Left hindlimb (tissue), 1 donor: ENCODE measurements at places on chromosomes 1 and 21.
A peak's percentile ranks its signal among the peaks of the same experiment; 100 is the strongest.

GRCh38 chr1:155182052-155182550 is 8.5 kb downstream of the TRIM46 start:
- DNase-seq, result no peak

- no peak for DNase-seq
These were observed 41.0 kb upstream of the GREM2 start for GRCh38 chr1:240652961-240653409.

GRCh38 chr1:41260768-41261167 is 18.7 kb upstream of the SCMH1 start:
- no peak for DNase-seq

GRCh38 chr1:24555591-24556413 is at the start of gene NCMAP:
NCMAP (plus strand) TSS chr1:24556087; CDS start chr1:24595431, 39,344 bp downstream.
- DNase-seq, result no peak

DNA sequence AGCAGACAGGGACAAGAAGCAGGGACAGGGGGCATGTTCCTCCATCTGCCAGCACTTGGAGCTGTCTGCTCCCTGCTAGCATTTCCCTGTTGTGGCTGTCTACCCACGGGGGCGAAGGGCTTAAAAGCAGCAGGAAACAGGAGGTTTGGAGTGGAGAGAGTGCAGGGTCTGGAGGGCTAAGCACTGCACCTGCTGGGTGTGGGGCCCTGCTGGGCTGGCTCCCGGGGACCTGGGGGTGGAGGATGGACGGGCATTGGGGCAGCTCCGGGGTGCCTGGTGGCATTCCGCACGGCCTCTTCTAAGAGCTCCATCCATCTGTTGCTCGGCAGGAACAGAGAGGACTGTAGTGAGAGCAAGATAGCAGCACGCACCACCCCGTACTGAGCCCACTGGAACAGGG is 21.2 kb downstream of the LRRC71 start:
- no peak for DNase-seq

GRCh38 chr1:73821520-73821919 is 376.5 kb downstream of the LRRIQ3 start:
- no peak for DNase-seq

DNA sequence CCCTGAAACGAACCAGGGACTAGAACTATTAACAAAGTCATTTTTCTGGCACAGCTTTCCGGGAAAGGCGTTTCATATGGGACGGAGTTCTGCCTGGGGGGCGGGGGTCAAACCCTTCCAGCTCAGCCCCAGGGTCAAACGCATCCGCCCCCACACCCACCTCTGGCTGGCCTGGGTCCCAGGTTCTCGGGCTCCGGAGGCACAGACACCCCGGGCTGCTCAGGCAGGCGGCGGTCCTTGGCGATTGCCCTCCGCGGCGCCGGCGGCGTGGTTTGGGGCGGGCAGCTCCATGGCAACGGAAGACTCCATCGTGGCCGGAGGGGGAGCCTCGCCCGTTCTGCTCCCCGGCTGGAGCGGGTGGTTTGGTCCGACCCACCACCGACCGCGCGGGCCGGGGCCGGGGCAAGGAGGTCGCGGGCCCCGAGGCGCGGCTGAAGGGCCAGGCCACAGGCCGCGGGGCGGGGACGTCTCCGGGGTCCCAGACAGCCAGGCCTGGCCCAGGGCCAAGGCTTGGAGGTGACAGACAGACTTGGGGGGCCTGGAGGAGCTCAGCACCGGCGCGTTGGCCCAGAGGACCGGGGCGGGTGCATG is at the start of gene CFAP74:
CFAP74 (minus strand) TSS at position 246 of the 591 bp plus-strand sequence. CDS start 12,830 bp downstream, outside the sequence.
- DNase-seq, result peak; percentile 74

GRCh38 chr1:200038981-200039848 is 11.7 kb downstream of the NR5A2 start:
- DNase-seq, result no peak

GRCh38 chr1:214946615-214947014 is 135.9 kb upstream of the KCNK2 start:
- no peak for DNase-seq

GRCh38 chr1:86833461-86834215 is 80.3 kb downstream of the SELENOF start:
- peak; percentile 67 for DNase-seq

- no peak for DNase-seq
These were observed 11.1 kb upstream of the CSRP1 start for GRCh38 chr1:201518071-201518470.

DNA sequence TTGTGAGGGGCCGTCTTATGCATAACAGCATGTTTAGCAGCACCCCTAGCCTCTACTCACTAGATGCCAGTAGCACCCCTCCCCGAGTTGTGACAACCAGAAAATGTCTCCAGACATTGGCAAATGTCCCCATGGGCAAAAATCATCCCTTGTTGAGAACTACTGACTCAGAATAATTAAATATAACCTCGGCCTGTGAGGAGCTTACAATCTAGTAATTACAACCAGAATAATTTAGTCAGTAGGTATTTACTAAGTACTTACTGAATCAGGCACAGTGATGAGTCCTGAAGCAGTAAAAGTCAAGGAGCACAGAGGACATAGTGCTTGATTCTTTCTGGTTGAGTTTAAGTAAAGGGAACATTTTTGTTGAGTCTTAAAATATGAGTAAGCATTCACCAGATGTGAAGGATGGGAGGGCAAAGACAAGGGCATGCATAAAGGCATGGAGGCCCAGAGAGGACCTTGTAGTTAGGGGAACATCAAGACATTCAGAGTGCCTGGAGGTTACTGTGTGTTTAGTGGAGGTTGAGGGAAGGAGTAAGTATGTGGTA is 44.1 kb upstream of the KCNQ4 start:
- DNase-seq, result no peak

- no peak for DNase-seq
These were observed 19.1 kb downstream of the MARCKSL1 start for GRCh38 chr1:32316903-32317277.

DNA sequence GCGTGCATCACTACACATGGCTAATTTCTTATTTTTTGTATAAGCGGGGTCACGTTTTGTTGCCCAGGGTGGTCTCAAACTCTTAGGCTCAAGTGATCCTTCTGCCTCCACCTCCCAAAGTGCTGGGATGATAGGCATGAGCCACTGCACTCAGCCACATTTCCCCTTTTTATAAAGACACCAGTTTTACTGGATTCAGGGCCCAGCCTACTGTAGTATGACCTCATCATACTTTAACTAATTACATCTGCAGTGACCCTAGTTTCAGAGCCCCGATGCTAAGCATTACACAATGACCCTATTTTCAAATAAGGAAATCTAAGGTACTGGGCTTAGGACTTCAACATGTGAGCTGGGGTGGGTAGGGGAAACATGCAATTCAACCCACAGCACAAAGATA is 31.8 kb upstream of the ENAH start:
- no peak for DNase-seq

- no peak for DNase-seq
These were observed 2.6 kb downstream of the FUCA1 start for GRCh38 chr1:23865543-23865930.

DNA sequence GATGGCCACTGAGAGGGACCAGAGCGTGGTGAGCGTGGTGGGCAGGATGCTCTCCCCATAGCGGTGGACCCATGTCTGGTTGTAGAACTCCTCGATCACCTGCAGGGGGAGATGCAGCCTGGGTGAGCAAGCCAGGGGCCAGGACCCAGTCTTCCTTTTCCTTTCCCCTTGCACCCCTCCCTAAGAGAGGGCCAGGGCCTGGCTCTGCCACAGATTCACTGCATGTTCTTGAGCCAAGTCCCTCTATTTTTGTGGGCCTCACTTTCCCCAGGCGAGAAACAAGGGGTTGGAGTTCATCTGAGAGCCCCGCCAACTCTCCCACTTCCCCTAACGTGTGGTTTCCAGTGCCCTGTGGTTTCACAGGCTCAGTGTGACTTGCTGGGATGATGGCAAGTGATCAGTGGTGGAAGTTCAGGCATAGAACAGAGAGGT is 27.5 kb downstream of the SLC2A1 start:
- DNase-seq, result peak; percentile 35

- DNase-seq, result no peak
These were observed 865 bp upstream of the PTPN22 start for GRCh38 chr1:113872219-113872935.

GRCh38 chr1:233656687-233657086 is 42.8 kb downstream of the KCNK1 start:
- DNase-seq, result no peak

DNA sequence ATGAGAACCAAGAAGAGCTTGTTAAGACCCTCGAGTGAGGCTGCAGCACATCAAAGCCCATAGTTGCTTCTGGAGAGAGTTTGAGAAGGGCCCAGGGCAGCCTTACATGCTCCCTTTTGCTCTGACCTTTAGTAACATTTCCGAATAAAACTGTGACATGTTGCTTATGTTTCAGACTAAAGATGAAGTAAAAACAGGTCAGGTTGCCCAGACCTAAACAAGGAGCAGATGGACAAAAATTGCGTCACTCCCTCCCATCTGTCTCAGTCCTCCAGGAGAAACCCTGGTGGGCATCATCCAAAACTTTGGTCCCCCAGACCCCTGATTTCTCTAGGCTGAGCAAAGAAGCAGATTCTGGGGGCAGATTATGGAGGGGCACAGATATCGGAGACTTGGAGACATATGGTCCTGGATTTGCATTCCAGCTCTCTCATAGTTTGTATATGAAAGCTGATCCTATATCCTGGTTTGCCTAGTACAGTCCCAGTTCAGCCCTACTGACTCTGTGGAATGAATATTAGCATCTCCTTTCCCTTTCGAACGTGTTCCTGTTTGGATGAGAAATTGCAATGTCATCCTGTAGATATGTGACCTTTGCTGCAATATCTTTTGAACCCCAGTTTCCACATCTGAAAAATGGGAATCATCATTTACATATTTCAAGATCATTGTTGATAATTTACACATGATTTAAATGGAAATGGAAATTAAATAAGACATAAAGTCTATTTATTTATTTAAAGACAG is 304.9 kb upstream of the USP24 start:
- DNase-seq, result no peak

DNA sequence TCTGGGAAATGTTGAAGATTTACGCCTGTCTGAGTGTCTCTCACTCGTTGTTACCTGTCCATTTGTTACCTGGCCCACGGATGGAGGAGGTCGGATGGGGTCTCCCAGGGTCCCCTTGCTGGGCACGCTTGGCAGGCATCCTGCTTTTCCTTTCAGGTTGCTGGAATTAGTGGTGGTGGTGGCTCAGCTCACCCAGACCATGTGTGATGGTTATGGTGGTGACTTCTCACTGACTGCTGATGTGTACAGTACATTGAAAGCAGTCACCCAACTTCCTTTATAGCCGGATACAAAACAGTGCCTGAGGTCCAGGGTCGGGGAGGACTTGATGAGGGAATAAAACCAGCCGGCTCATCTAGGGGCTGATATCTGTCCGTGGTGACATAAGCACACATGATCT is 19.5 kb downstream of the MAPKAPK2 start:
- DNase-seq, result no peak

- DNase-seq, result no peak
These were observed 65.6 kb upstream of the RUNX3 start for GRCh38 chr1:24995661-24996060.

DNA sequence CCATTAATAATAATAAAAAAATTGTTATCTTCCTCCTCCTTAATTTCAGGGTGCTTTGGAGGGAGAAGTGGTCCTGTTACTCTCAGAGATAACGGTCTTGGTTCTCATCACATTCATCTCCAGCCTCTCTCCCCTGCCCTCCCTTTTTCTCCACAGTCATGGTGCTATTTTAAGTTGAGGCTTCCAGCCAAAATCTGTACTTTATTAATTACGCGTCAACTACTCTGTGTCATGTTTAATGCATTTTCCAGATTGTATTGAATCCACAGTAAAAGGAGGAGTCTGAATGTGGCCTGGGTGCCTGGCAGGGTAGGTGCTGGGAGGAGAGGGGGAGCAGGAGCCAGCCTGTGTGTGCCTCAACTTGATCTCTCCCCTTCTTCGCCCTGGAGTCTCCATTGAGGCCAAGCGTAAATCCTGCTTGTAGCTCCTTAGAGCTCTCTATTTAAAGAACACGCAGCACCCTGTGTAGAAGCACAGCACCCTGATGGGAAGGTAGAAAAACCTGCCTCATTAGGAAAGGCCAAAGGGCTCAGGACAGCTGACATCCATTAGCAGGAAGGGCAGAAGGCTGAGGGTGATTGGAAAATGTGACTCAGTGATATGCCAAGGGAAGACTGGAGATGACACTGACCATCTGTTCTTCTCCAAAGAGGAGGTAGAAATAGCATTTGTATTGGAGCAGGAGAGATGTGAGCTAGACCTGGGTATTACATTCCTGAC is 82.4 kb downstream of the PLXNA2 start:
- no peak for DNase-seq

DNA sequence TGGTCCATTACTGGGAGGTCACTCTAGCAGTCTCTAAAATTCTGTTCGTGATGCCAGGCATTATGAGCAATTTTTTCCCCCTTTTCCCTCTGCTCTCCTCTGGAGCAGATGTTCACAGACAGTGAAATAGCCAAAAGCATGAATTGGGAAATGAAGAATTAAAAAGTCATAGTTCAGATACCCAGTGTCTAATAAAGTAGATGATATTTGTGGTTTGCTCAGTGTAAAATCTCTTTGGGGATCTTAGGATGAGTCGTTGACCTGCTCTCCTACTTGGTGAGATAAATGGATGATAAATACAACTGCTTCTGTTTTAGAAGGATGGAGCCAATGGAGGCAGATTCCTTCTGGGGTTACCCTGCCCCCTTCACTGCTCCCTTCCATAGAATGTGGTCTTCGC is 56.3 kb downstream of the KIAA0040 start:
- no peak for DNase-seq

DNA sequence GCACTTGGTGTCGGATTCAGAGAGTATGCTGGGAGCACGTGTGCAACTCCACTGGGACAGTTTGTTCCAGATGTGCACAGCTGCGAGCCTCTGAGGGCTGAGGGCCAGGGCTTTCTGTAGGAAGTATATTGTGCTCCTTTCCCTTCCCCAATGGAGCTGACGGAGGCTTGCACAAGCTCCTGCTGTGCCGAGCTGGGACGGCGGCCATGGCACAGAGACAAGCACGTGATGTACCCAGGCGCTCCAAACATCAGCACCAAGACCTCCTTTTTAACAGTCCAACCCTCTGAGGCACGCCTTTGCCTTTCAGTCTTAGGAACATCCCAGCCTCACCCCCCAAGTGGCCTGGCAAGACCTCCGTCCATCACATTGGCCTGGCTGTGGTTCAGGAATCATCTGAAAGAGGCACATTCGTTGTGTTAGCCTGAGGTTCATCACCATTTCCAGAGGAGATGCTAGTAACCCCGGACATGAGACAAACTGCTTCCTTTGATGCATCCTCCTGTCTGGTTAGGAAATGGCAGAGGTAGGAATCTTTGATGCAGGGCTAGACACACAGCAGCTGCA is 339.2 kb upstream of the KAZN start:
- peak; percentile 90 for DNase-seq

- no peak for DNase-seq
These were observed 354.1 kb downstream of the SMYD3 start for GRCh38 chr1:246152986-246153431.

DNA sequence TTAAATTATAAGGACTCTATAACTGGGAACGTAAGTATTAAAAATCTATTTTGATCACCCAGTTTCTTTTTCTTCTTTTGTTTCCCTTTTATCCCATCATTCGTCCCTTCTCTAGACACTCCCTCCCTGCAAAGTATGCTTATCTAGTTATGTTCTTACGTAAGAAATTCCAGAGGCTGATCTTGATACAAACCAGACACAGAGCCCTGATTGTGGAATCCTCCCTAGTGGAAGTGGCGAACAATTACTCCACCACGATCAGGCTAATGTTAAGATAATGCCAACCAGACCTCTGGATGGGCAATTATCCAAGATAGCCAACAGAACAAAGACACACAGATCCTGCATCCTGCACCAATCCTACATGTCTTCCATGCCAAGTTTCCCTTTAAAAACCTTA is 1557.4 kb downstream of the PLA2G4A start:
- no peak for DNase-seq

- DNase-seq, result peak; percentile 25
These were observed 471.4 kb downstream of the PTBP2 start for GRCh38 chr1:97192872-97193572.
